Stimulated activated CD4-positive, alpha-beta T cell treated with anti-CD3 and anti-CD28 coated beads, Interleukin-4, amount 100 ng/mL, for 48 hours (primary cell): ENCODE measurements at places on chromosomes 13 and 19.

DNA sequence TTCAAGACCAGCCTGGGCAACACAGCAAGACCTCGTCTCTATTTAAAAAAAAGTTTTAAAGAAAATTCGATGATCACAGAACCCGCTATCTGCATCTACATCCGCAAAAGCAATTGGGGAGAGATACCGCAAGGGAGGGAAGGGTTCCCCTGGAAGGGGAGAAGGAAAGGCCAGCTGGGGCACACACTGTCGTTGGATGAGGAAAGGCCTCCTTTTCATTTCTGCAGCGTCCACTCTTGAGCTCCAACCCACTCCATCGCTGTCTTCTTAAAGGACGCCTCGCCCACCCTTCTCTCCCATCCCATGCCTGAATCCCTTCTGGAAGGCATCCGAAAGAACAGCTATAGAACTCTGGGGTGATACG, 3.2 kb upstream of the PRKCG start:
- no peak for DNase-seq

DNA sequence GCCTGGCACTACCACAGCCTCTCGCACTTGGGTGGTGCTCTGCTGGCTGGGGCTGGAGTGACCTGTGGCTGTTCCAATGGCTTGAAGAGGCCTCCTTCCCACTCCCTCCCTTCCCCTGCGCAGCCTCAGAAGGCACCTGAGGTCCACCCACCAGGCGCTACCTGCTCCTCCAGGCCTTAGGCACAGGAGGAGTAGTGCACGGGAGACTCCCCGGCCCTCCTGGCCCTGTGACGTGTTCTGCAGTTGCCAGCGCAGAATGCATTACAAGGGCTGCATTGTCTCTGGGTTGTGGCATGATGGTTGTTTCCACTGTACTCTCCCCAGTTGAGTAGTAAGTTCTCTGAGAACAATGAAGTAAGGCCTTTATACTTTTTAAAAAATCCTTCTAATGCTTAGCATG, 128.6 kb downstream of the TEX29 start:
- DNase-seq, result no peak

DNA sequence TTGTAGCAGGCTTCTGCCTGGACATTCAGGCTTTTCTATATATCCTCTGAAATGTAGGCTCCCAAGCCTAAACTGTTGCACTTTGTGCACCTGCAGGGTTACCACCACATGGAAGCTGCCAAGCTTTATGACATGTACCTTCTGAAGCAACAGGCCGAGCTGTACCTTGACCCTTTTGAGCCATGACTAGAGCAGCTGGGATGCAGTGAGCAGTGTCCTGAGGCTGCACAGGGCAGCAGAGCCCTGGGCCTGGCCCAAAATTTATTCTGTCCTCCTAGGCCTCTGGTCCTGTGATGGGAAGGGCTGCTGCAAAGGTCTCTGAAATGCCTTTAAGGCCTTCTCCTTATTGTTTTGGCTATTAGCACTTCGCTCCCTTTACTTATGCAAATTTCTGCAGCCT, 23.5 kb upstream of the CD177 start:
- DNase-seq, result no peak

- DNase-seq, result no peak
These were observed 217.1 kb upstream of the SPRY2 start for GRCh38 chr13:80558074-80558473.

GRCh38 chr13:59144700-59145099, 1019.0 kb downstream of the DIAPH3 start:
- DNase-seq, result no peak

- DNase-seq, result no peak
These were observed 836.4 kb upstream of the GPC6 start for GRCh38 chr13:92390217-92390616.

DNA sequence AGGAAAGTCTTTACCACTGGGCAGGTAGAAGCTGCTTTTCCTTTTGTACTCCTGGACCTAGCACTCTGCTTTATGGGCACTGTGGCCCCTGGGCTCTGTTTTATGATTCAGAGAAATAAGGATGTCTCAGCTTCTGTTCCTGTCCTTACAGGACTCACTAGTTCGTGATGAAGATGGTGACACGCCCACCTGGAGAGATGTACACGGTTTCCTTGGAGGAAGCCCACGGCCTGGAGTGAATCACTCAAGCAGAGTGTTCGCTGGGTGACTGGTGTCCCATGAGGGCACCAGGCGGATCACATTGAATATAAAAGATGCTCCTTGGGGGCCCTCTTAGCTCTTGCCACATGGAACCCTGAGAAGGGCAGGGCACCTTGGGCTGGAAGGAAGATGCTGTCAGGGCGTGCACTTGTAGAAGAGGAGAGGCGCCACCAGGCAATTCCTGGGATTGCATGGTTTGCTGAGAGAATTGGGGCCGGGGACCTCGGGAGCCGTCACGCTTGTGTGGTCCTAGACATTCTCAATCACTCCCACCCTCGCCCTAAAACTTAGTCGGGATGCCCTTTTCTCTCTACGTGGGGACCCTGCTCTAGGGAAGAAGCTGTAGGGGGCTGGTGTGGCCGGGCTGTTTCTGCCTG, 202.6 kb downstream of the TSHZ3 start:
- DNase-seq, result no peak

GRCh38 chr13:71118779-71119364, 748.1 kb downstream of the DACH1 start:
- DNase-seq, result no peak

- DNase-seq, result no peak
These were observed 47.5 kb downstream of the SOX21 start for GRCh38 chr13:94664889-94665288.

DNA sequence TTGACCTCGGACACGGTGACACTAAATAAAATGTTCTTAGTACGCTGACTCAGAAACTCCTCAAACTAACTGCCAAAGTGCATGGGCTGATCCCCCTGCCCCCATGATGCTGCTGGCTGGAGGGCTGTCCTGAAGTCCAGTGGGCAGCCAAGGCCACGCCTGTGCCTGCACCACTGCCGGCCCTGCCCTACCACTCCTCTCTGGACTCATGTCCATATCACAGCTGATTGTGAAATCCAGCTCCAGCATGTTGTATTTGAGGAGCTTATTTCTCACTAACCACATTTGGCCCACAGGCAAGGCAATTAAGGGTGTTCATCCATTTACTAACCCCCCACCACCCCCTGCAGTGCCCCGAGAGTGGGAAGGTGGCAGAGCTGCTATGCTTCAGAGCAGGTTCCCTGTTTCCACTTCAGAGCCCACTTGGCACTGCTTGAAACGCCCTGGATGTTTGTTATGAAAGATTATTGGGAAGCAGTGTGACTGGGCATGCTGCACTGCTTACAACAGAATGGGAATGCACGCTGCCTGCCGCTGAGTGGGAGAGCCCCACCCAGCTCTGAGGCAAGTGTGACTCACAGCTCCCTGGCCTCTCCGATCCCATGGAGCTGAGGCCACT, 114.0 kb downstream of the UQCRFS1 start:
- DNase-seq, result no peak

GRCh38 chr19:48806818-48807589, 3.8 kb downstream of the BCAT2 start:
- no peak for DNase-seq

DNA sequence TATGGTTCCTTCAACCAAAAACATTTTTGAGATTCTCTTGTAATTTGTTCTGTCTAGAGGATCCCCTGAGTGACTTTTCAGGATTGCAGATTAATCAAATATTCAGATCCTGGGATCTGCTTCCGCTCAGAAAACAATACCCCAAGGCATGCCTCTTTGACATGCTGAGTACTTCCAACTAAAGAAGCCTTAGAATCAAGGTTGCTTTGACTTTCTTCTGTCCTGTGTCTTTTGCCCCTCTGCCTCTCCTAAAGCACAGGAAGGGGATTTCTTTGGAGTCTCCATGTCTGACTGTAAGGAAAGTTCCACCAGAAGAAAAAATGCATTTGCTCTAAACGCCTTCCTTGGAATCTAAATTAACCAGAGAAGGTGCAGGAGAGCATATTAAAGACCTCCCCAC, 431.5 kb downstream of the FGF14 start:
- no peak for DNase-seq

- DNase-seq, result no peak
These were observed 8.3 kb upstream of the JUND start for GRCh38 chr19:18289471-18290301.

DNA sequence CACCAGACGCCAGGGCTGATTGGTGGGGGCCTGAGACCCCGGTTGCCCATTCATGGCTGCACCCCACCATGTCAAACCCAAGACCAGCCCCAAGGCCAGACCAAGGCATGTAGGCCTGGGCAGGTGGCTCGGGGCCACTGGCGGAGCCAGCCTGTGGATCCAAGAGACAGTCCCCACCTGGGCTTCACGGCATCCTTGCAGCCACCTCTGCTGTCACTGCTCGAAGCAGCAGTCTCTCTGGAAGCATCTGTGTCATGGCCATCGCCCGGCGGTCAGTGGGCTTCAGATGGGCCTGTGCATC, 3.8 kb upstream of the TEKTIP1 start:
- DNase-seq, result no peak

GRCh38 chr19:11423164-11423790, 4.2 kb upstream of the RGL3 start:
- no peak for DNase-seq

- DNase-seq, result no peak
These were observed 1476.5 kb upstream of the PRR20A start for GRCh38 chr13:55664178-55664577.

DNA sequence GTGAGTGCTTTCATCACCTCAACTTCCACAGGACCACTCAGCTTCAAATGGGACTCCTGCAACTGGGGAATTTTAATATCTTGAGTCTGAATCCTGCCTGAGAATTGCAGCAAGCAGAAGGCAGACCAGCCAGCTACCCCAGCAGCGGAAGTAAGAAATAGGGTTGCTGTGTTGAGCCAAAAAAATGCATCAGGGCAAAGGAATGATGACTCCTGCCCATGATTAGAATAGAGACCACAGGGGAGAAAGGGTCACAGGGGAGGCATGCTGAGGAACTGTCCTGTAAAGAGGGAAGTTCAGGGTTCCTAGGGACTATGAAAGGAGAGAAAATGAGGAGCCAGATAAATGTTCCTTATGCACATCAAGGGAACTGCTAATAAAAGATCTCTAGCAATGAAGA, 370.2 kb downstream of the KCTD12 start:
- DNase-seq, result no peak

- no peak for DNase-seq
These were observed 24.9 kb upstream of the DPP9 start for GRCh38 chr19:4748589-4748988.

DNA sequence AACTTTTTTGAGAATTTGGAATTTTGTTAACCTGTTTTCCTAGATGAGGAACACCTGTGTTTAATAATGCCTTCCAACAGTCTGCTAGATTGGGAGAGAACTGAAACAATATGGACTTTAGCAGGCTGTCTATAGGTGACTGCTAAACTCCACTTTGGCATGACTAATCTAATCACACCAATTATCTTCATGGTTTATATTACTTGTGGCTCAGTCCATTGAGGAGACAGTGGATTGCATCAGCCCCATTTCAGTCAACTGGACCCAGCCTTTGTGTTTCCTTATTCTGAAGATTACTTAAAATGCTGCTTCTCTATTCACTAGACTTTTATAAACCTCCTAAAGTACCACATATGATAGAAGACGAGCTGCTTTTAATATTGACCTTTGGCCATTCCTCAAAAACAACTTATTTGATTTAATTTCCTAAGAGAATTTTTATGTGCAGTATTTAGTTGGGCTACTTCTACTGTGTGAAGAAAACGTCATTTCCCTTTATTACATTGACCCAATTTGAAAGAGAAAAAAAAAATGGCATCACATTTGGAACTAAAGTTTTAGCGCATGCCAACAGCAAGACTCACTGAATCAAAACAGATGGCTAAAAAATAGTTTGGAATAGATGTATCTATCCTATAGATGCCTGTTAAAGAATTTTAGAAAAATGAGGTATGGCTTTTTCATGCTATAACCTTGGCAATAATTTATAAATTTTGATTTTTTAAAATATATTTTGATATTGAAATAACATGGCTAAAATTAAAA, 295.8 kb downstream of the NDFIP2 start:
- no peak for DNase-seq

GRCh38 chr19:14473073-14473977, 1.8 kb downstream of the PTGER1 start:
- DNase-seq, result no peak

- no peak for DNase-seq
These were observed 11.6 kb downstream of the MVB12A start for GRCh38 chr19:17431417-17431816.

DNA sequence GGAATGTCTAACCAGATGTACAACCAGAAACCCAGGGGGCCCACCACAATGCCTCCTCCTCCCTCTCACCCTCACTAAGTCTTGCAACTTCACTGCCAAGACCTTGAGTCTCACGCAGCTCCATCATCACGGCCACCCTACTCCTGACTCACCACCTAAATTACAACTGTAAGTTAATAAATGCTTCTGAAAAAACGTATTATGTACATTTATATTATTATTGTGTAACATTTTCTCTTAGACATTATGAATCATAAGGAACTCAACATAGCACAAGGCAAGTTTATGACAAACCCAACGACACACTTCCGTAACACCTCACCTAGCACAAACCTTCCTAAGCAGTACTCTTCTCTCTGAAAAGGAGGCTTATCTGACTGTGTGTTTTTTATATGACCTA, 20.7 kb downstream of the MIPEP start:
- DNase-seq, result no peak

GRCh38 chr13:51523082-51523518, 61.2 kb upstream of the WDFY2 start:
- DNase-seq, result no peak

DNA sequence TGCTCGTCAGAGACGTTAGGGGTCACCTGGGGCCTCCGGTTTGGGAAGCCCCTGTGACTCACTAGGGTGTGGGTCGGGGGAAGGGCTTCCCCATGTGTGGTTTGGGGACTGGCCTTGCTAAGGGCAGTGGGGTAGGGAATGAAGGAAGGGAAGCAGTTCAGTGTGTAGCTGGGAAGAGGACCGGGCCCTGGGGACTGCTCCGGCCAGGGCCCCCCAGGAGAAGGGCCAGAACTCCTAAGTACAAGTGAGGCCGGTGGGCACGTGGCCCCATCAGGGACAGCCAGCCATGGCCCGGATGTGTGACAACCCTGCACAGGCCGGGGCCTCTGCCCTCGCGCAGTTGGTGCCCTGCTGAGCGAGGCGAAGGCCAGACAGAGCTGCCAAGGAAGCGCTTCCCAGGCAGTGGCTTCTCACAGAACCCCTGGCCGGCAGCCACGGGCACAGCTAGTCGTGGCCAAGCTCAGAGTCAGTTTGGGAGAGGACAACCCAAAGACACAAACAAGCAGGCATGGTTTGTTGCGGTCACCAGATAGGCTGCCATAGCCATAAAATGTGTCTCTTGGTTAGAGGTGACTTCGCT, 25.7 kb downstream of the TEX29 start:
- DNase-seq, result no peak

DNA sequence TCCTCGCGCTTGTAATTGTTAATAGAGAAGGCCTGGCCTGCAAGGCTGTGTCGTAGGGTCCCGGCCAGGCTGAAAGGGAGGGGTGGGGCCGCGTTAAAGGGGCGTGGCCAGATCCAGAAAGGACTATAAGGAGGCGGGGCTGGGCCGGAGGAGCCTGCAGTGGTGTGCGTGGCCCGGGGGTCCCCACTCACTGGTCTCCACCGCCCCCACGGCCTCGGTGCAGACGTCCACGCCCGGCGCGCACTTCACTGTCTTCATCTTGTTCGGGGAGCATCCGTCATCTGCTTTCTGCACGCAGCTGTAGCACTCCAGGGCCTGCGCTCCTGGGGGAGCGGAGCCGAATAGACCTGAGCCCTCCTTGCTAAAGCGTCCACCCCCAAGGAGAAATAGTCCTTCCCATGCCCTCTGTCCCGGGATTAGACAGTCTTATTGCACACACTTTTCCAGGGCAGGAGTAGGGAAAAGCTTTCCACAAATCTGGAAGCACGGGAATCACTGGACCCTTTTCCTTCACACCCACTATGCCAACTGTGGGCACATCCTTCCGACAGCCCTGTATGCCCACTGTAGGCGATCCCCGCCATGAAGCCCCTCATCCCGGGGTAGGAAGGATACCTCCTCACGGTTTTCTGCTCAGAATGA, 1.2 kb downstream of the LYPD3 start:
- DNase-seq, result peak; percentile 68
